ENCODE measurements at places on chromosomes 7 and 10.

GRCh38 chr10:124477614-124478363, 16.2 kb downstream of the LHPP start:
- ATAC-seq, result no peak

DNA sequence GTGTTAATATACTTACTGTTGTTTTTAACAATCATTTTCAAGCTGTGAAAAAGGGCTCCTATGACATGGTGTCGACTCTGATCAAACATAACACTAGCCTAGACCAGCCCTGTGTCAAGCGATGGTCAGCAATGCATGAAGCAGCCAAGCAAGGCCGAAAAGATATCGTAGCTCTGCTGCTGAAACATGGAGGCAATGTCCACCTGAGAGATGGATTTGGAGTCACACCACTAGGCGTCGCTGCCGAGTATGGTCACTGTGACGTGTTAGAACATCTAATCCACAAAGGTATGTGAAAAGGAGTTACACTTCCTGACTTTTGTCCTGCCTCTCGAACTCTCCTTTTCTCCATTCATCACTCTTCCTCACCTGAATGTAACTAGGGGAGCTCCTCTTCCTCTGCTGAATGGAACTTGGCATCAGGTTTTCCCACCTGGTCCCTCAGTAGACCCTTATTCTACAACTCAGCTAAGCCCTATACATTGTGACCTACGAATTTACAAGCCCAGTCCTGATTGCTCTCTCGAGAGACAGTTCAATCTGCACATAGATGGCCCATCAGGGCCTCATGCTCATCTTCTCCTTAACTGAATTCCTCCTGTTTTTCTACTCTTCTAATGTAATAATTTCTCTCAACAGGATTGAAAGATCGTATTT, 23.0 kb downstream of the ASB15 start:
- ATAC-seq, result peak; percentile 45

- no peak for ATAC-seq
These were observed 35.8 kb downstream of the LAMB4 start for GRCh38 chr7:108094346-108094745.

DNA sequence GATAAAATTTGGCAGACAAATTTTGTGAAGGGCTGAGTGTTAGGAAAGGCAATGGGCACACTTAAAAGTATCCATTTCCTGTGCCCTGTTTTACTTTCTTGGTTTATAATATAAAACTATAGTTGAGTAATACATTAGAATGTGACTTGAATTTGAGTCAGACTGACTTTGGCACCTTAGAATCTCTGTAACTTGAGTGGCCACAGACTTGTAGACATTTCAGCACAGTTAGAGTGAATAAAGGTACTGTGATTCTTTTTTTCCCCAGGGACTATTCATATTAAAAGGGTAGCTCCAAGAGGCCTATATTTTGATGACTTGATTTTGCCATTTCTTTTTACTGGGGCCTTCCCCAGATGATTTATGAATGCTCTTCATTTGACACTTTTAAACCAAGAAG, 22.4 kb downstream of the GBF1 start:
- ATAC-seq, result peak; percentile 92

- peak; percentile 70 for ATAC-seq
These were observed 29.7 kb downstream of the STN1 start for GRCh38 chr10:103888113-103888841.

DNA sequence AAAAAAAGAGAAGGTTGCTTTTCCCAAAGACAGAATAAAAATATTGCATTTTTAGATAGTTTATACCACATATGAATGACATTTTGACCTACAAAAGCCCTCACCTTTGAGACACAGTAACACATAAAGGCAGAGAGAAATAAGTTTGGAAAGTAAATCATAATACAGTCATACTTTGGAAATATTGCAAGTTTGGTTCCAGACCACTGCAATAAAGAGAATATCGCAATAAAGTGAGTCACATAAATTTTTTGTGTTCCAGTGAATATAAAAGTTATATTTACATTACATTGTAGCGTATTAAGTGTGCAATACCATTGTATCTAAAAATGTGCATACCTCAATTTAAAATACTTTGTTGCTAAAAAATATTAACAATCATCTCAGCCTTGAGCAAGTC, 40.3 kb downstream of the CCDC71L start:
- no peak for ATAC-seq

DNA sequence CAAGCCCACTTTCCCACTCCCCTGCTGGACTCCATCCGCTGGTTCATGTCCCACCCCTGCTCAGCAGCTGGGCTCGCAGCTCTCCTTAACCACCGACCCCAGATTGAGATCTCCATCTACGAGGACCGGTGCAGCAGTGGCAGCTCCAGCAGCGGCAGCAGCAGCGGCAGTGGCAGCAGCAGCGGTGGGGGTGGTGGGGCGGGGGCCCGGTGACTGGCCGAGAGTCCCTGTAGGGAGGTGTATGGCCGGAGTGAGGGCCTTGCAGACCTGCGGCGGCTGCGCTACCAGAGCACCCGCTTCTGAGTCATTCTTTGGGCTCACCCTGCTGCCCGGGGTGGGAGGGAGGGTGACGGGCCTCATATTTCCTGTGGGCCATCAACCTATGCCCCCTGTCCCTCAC, 15.8 kb downstream of the GOLGA7B start:
- no peak for ATAC-seq

DNA sequence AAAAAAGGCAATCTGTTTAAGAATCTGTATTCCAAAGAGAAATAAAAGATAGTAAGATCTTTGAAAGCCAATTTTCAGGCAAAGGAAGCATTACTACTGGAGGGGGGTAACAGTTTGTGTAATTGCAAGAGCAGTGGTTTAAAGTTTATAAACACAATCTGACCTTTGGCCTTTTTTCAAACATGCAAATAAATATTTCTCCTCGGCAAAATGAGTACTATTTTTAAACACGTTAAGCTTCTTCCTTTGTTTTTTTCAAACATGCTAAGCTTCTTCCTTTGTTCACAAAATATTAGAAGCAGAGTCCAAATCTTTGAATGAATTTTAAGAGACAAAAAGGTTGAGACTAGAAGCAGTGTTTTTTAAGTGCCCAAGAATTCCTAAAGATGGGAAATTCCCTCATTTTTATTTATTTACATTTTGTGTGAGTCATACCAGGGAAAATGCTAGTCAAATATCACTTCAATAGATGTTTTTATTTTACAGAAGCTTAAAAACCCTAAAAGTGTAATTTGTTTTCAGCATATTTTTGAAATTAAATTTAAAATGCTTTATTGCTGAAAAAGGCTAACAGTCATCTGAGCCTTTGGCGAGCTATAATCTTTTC, 229.3 kb downstream of the GPR37 start:
- no peak for ATAC-seq

GRCh38 chr7:51366172-51366728, 49.6 kb upstream of the COBL start:
- ATAC-seq, result no peak

GRCh38 chr10:16765509-16766375, 51.5 kb downstream of the RSU1 start:
- ATAC-seq, result no peak

DNA sequence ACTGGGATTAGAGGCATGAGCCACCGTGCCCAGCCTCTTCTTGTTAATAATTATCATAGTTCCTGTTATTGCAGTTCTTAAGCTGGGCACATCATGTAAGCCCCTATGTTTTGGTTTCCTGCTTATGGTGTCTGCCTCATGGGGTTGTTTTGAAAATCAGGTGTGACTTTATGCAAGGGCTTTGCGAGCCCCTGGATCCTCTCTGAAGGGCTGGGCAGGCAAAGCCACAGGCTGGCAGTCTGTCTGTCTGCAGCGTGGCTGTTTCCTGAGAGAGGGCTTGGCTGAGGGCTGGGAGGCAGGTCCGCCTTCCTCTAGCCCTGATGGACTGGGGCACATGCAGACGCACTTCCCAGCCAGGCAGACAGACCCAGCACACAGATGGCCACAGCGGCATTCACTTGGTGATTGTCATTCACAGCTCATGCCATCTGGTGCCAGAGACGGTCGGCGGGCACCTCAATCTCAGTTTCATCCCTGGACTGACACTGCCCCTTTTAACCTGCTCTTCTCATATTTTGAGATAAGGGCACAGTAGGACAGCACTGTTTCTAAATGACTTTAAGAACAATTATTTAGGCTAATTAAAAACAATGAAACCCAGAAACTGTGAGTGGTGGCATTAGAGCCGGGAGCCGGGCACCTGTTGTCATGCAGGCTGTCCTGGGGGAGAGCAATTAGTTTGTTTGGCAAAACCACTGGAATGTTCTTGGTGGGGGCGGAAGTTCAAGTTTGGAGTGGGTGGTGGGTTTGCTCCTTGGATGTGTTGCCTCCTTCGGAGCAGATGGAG, 35.5 kb downstream of the RBM20 start:
- ATAC-seq, result no peak

GRCh38 chr7:47354071-47354470, 227.8 kb downstream of the TNS3 start:
- no peak for ATAC-seq

DNA sequence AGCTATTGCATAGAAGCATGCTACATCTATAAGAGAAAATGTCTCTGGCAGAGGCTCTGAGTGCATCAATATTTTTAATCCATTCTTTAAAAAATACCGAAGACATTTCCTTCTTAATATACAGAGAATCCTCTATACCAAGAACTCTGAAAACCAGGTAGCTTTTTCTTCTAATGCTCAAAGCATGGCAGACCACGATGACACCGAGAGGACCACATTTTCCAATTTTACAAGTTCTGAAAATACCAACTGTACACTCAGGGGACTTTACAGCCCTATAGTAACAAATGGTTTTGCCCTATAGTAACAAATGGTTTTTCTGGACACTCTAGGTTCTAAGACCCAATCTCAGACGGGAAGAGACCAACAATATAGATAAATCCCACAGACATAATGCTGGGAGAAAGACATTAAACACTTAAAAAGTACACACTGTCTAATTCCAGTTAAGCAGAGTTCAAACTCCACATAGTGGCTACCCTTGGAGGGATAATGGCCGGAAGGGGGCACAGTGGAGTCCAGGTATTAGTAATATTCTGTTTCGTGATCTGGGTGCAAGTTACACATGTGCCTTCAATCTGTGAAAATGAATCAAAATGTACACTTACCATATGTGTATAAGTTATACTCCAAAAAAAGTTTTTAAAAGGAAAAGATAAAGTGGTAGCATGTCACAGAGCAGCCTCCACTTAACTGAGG, 26.2 kb downstream of the CCDC6 start:
- no peak for ATAC-seq

DNA sequence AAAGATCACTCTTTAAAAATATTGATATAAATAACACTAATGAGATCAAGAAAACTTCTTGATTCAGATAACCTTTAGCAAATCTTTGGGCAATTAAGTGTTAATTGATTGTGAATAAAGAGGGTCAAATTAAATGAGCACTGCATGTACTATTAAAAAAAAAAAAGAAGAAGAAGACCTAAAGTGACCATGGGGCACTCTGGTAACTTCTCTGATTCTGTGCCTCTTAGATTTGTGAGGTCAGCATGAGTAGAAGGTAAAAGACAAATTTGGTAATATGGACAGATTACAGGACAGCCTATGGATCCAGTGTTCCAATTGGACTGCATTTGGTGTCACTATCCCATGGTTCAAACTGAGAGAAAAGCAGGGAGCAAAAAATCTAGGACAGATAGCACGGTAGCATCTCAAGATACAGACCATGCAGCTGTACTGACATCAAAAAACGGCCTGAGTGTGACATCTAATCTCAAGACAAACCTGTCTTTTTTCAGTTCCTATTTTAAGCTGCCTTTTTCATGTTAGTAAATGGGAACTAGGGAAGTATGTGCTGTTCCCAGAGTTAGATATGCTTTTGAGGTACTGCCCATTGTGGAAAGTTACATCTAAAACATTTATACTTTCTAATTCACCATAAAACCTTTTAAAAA, 128.0 kb downstream of the KCND2 start:
- no peak for ATAC-seq

DNA sequence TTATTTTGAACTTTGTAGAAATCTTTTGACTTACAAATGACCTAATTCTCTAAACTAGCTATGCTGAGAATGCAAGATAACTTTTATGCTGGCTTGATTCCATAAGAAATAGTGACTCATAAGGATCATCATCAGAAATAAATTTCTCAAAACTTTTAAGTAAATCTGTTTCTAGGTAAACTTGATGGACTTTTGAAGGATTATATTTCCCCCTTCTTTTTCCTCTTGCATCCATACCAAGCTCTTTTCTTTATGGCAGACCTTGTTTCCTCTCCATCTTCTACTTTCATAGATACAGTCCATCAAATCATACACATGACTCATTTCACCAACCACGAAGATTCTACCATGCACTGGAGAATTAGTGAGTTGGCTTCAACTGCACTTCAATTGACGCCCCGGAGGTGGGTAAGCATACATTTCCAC, 336.3 kb downstream of the KCNMA1 start:
- no peak for ATAC-seq

DNA sequence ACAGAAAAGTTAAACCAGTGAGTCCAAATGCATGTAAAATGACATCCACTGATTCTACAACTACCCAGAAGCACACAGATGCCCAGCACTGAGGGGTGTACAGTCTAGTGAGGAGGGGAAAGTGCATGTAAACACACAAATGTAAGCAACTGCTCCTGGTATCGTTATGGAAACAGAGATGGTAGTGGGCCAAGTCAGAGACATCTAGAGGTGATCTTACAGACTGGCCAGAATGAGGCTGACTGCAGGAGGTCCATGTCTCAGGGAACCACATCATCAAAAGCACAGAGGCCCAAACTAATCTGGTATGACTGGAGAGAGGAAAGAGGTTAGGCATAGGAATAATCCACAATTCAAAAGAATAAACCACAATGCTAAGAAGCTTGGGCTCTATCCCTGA, 176.5 kb downstream of the SRPK2 start:
- no peak for ATAC-seq

DNA sequence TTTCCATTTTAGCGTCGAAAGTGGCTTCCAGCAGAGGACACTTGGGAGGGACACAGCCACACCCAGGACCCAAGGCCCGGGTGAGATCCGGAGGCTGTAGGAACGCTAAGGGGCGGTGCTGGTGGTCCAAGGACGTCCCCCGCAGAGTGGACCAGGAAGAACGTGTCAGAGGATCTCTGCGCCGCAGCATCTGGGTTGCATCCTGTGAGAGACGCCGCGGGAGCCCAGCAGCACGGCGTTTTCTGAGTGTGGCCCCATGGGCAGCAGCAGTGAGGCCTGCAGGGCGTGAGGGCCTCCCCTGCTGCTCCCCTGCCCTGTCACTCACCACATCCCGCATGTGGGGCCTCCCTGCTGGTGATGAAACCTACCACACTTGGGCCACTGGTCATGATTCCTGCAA, 40.5 kb upstream of the BNIP3 start:
- no peak for ATAC-seq

DNA sequence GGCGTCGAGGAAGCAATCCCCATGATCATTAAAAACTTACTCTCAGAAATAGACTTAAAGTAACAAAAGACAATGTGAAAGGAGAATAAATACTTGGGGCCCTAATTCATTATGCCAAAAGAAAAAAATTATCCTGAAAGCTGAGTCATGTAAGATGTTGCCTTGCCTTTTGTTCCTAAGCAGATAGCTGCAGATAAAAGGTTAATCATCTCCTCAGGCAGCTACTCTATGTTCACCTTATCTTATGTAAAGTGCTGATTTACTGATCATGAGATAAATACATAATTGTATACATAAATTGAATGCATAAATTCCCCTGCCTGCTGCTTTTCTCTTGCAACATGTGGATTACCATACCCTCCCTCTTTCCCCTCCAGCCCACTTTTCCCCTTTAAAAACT, 28.1 kb upstream of the CREB3L2 start:
- ATAC-seq, result no peak

Data from activated CD4-positive, CD25-positive, alpha-beta regulatory T cell treated with anti-CD3 and anti-CD28 coated beads, Interleukin-2, amount 50 U/mL, for 24 hours (primary cell).